ENCODE measurements at places on chromosomes 5 and 9.

DNA sequence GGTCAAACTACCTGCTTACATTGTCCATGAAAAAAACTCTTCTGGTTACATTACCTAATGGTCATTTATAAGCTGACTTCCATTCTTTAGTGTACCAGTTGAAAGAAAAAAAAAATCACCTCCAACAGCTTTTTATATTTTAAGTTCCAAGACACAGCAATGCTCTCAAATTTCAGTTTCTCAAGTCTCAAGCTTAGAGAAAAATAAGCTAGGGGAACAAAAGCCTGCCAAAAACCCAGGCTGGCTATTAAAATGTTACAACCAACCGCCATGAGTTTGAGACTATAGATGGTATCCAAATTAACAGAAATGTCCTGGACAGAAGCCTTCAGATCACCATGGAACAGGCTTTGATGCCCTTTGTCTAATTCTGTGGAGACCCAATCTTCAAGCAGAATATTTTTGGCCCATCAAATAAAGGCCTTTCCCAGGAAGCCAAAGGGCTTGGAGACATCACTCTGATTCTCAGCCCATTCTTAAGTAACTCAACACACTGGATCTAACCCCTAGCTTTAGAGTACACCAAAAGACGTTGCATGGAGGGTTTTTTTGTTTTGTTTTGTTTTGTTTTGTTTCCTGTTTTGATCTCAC is 343.7 kb downstream of the GLIS3 start:
- no peak for DNase-seq

DNA sequence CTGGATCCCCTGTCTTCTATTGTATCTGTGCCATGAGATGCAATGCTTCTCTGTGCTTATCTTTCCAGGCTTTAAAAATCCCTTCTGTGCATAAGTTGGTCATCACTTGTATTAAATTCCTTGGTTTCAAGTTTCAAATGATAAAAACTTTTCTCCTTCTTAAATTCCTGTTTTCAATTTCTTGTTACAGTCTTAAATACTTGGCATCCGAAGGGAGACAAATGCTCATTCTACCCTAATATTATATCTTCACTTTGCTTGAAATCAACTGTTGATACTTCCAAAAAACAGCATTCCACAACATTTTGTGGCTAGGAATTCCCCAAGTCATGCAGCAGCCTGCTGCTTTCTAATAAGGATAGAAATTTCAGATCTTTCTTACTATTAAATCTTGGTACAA is 413.2 kb upstream of the ACTBL2 start:
- no peak for DNase-seq

- no peak for DNase-seq
Observed at GRCh38 chr5:946720-947625, 54.3 kb downstream of the TRIP13 start.

GRCh38 chr5:32193591-32193990 is 19.5 kb upstream of the GOLPH3 start:
- no peak for DNase-seq

DNA sequence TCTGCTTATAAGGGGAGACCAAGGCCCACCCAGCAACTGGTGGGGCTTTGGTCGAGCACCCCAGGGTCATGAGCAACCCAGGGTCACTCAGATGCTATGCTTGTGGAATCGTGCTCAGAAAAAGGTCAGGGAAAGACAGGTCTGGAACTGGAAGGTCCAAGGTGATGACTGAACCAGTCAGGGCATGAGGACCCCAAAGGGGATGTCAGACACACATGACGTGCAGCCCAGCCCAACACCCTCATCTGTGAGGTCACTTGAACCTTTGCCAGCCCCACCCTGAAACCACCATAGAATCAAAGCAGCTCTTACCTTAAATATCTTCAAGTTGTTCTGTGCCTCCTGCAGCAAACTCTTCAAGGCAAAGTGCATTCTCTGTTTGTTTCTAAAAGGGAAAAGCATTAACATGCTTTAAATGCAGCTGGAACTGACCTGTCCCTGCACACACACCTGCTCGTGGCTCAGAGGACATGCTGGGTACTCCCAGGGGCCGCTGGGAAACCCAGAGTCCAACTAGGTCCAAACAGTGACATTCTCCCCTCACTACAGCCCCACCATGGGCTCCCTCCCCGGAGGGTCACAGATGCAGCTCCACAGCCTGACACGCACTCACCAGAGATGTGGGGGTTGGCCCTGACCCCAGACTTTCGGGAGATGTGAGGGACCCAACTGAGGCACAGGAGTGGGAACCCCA is 29.4 kb downstream of the IPPK start:
- no peak for DNase-seq

GRCh38 chr9:130663258-130663976 is 977 bp upstream of the PRDM12 start:
- DNase-seq, result no peak

DNA sequence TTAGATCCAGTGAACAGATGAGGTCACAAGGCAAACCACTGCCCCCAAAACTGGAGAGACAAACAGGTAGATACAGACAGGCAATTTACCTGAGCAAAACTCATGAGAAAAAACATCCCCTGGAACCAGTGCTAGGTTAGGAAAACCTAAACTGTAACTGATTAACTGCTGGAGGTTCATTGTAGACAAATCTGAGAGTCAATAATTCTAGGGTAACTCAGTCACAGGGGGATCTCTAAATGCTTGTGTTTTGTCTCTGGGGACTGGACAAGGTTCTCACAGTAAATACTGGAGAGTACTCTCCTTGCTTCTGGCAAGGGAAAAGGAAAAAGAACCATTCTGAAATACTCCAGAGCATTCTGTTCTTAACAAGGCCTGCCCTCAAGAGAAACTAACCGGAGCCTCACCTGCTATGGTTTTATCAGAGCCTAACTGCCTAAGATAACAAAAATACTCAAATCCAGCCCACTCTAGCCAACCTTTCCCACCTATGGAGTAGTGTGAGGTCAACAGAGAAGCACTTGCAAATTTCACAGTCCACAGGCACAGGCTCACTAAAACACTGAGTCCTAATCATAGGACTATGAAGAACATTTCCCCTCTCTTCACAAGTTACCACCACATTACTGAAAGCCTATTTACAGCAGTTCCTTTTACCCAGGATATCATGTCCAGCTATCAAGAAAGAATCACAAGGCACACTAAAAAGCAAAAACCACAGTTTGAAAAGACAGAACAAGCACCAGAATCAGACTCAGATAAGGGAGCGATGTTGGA is 139.9 kb upstream of the ACOT12 start:
- DNase-seq, result no peak

DNA sequence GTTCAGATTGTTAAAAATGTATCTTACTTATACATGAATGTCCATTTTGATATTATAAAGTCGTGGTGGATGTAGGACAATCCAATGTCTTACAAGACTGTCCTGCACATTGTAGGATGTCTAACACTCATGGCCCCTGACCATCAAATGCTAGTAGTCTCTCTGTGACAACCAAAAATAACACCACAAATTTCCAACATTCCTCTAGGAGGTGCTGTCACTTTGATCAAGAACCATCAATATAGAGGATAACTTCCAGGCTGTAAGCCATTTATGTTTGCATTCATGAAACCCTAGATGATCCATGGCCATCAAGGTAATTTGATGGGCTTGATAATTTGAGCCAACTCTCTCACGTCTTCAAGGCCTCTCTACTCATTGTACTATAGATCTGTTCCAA is 20.5 kb upstream of the ZFR start:
- no peak for DNase-seq

DNA sequence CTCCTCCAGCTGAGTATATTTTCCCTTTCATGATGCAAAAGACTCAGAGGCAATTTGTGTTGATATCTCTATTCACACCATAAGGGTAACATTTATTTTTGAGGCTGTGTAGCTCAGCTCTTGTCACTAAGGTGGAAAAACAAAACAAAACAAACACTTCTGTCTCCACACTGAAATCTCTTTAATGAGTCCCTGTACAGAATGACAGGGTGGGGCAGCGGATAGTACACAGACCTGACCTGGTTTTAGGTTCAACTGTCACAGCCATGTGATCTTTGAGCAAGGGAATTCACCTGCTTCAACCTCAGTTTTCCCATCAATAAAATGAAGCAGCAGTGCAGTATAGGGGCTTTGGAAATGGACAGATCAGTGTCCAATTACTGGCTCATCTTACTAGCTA is 29.3 kb downstream of the TLR4 start:
- DNase-seq, result no peak

GRCh38 chr5:78373231-78373630 is 12.8 kb downstream of the SCAMP1 start:
- DNase-seq, result no peak

DNA sequence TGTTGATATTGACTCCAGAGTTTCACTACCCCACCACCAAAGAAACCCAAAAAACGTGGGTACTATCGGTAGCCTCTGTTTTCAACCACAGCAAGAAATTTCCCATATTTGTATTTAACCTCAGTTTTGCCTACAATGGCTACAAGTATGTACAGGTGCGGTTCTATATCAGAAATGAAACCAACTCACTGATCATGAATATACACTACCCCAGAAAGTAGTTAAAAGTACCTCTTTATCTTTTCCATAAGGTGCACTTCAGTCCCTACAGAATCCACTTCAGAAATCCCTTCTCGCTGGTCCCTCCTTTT is 140.6 kb upstream of the SLC12A2 start:
- DNase-seq, result no peak

DNA sequence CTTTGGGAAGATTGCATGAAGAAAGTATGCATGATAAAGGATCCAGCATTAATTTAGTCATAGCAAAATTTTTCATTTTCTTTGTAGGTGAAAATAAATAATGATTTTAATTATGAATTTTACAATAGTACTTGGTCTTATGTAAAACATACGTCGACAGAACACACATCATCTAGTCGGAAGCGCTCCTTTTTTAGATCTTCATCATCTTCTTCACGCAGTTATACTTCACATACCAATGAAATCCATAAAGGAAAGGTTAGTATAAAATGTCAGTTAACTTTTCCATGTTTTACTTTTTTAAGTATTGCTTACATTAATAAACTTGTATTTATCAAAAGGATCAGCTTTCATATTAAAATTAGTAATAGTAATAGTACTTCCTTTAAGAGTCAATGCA is 35.8 kb downstream of the C7 start:
- no peak for DNase-seq

- no peak for DNase-seq
Observed at GRCh38 chr9:110707419-110707818, 38.8 kb downstream of the MUSK start.

DNA sequence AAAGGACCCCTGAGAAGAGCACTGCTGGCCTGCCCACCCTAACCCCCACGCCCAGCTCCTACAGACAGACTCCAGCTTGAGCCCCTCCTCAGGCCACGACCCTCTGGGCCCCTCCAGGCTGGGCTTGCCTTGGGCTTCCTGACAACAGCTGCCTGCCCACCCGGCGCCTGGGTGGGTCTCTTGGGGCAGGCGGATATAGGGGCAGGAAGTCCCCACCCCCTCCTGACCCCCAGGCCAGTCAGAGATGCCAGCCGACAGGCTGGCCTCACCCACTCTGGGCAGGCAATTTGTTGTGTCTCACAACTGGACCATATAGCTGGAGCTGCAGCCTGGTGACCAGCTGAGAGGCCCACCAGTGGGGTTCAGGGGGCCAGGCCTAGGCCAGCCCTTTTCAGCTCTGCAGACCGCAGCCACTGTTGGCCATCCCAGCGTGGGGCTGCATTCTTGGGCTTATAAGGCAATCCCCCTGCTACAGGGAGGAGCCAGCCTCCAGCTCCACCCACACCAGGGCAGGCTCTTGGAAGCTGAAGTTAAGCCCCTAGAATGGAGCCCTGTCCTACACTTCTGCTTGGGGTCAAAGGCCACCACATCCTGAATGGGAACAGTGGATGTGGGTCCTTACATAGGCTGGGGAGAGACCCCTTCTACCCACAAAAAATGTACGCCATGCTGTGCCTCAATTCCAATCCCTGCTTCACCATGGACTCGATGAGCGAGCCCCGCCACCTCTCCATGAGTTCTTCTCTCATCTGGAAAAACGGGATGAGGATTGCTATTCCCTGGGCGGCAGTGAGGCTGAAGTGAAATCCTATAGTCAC is 2.0 kb downstream of the PDLIM7 start:
- DNase-seq, result no peak

- DNase-seq, result no peak
Observed at GRCh38 chr9:31623511-31623910, 760.9 kb upstream of the ACO1 start.

GRCh38 chr5:102312586-102313370 is 16.7 kb upstream of the SLCO4C1 start:
- DNase-seq, result no peak

DNA sequence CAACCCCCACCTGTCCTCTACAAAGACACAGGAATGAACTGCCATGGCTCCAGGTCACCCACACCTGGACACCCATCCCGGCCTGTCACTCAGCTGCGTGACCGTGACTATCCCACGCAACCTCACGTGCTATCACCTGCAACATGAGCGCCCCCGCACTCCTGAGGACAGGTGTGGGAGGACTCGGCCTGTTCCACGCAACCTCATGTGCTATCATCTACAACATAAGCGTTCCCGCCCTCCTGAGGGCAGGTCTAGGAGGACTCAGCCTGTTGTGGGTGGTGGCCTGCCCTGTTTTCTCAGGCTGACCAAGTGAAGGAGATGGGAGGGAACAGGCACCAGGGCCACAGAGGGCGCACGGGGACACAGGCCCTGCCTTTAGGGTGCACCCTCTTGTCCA is 4.1 kb downstream of the QSOX2 start:
- DNase-seq, result no peak

- DNase-seq, result peak; percentile 40
Observed at GRCh38 chr5:131774652-131775367, 22.0 kb downstream of the FNIP1 start.

DNA sequence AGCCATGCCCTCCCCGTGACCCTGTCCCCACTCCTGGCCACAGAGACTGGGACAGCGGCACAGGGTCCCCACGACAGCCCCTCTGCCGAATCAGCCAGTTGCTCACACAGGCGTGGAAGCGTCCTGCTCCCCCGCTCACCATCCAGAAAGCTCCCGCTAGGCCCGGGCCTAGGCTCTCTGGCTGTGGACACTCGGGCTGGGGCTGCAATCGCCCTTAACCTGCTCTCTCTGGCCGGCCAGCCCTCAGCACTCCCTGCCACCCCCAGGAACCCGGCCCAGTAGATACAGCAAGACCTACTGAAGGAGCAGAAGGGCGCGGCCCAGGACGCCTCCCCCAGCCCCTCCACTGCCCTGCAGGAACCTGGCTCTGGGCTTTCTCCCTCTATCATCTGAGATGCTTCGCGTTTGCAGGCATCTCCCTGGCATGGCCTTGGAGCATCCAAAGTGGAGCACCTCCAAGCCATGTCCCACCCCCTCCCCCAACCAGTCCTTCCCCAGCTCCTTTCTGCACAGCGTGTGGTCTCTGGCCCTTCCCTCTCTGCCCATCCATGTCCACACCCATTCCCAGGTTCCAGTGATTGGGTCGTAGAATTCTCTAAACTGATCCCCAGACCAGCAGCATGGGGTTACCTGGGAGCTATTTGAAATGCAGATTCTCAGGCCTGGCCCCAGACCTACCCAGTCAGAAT is 113.7 kb upstream of the LMX1B start:
- no peak for DNase-seq

GRCh38 chr9:86795823-86796553 is 151.3 kb downstream of the GAS1 start:
- DNase-seq, result no peak

- no peak for DNase-seq
Observed at GRCh38 chr9:126791406-126792230, 13.2 kb upstream of the ZBTB43 start.
